ENCODE measurements at places on chromosomes 4 and X.

DNA sequence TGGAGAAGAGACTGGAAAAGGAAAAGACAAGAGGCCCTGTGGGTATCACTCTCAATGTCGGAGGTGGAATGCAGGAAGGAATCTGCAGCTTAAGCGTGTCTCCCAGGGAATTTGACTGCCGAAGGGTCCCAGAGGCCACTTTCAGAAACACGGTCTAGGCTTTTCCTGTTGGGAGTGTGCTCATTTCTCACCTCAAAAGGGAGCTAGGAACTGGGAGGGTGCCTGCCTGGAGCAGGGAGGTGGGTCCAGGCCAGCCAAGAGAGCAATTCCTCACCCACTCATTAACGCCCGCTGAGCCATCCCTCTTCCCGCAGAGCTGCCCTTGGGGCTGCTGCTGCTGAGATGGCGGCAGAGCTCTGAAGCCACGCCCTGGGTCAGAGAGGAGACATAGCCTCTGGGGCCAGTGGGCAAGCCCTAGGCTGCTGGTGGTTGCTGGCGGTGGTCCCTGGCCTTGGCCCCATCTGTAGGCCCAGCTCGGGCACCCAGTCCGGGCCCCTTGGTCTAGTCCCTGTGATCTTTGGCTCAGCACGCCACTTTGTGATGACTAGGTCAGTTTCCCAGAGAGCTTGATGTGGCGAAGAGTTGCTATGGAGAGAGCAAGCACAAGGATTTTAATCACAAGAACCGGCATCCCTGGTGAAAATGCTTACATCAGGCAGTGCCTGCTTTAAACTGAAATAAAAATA, 4.1 kb downstream of the ZNF185 start:
- no peak for DNase-seq

- no peak for DNase-seq
Measured at GRCh38 chr4:145308598-145308997, 128.2 kb upstream of the OTUD4 start.

- DNase-seq = no peak
Measured at GRCh38 chr4:23881674-23882337, 8.0 kb downstream of the PPARGC1A start.

- DNase-seq = no peak
Measured at GRCh38 chr4:159070742-159071141, 32.1 kb upstream of the RAPGEF2 start.

DNA sequence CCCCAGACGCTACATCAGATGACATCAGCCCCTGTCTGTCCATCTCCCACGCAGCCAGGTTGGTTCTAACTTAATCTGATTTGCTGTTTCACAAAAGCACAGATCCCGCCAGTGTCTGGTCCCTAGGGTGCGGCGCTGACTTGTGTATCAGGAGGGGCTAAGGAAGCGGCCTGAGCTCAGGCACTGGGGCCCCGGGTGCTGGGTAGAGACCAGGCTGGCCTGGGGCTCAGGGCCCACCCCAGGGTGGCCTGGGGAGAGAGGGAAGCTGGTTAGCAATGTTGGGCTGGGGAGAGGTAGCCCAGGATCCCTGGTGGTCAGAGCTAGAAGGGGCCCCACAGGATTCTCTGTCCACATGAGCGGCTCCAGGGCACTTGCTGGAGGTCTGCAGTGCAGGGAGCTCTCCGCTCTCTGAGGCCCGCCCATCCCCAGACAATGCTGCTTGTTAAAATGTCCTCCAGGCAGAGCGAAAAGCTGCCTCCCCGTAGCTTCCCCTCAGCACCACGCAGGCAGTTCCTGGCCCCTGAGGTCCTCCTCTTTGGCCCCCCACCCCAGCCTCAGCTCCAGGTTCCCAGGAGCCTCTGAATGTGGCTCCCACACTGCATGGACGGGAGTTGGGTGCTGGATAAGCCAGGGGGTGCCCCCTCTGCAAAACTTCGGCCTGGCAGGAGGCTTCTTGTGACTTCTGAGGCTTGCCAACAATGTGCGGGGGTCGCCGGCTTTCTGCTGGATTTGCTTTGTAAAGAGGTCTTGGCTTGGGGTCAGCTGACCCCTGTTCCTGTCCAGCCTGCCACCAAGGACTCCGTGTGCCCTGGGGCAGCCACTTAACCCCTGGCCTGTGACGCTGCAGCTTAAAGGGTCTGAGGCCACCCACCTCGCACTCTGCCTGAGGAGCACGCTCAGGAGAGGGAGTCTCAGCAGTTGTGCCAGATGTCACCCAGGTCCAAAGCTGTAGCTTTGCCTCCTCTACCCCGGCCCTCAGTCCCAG, 112.9 kb downstream of the CPZ start:
- no peak for DNase-seq

GRCh38 chr4:150321113-150321512, 242.9 kb downstream of the DCLK2 start:
- peak; percentile 55 for DNase-seq

- DNase-seq = no peak
Measured at GRCh38 chr4:150431221-150431620, 150.7 kb upstream of the MAB21L2 start.

DNA sequence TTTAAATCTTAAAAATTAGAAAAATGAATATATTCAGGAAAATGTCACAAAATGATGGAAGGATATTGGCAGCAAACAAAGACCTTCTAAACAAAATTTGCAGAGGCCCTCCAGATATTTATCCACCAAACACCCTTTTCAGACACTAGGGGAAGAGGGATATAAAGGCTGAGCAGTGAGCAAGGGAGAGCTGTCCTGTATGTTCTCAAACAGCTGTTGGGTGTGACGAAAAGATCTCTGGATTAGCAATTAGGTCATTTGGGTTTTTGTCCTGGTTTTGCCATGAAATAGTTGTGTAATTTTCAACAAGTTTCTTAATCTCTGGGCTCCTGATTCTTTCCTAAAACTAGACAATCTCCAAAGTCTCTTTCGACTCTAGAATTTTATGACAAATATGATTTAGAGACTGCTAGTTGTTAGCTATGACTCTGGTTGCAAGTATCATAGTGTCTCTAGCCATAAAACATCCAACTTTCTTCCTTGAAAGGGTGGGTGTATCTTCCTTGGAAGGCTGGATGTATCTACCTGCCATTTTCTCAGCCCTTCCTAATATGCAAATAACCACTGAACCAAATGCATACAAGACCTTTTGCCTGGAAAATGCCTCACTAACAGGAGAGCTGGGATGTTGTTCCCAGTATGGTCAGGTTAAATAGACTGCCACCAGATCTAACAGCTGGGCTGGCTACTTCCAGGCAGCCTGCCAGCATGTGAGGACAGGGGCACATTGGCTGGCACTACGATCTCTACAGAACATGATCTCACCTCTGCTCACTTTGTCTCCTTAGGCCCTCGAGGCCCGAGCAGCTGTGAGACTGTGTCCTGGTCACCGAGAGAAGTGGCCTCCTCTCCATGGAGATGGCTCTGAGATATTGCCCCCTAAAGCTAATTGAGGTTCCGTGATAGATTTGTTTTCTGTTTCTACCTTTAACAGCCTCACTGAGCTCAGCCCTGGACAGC, 225.5 kb upstream of the JADE1 start:
- peak; percentile 57 for DNase-seq

- DNase-seq = no peak
Measured at GRCh38 chrX:132165651-132166050, 37.8 kb upstream of the FRMD7 start.

DNA sequence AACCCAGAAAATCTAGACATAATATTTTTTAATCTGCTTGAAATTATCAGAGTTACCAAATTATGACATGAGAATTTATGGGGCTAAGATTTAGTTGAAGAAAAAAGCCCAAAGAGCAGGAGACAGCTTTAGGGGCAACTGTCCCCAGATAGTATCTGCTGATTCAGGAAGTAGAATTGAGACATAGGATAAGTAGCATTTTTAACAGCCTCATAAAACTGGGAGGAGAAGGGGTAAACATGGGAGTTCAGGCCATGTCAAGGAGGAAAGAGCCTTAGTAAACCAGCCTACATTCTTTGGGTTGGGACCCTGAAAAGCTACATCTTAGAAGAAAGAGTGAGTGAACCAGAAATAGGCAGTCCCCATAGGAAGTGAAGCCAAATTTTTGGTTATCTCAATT, 9.7 kb upstream of the RAB28 start:
- DNase-seq = no peak

- no peak for DNase-seq
Measured at GRCh38 chr4:37524267-37524666, 161.9 kb downstream of the RELL1 start.

GRCh38 chr4:24582235-24582832, 2.0 kb downstream of the DHX15 start:
- peak; percentile 33 for DNase-seq

GRCh38 chr4:67019686-67020437, 525.4 kb downstream of the CENPC start:
- DNase-seq = no peak

GRCh38 chr4:20428436-20429160, 176.9 kb downstream of the SLIT2 start:
- DNase-seq = no peak

DNA sequence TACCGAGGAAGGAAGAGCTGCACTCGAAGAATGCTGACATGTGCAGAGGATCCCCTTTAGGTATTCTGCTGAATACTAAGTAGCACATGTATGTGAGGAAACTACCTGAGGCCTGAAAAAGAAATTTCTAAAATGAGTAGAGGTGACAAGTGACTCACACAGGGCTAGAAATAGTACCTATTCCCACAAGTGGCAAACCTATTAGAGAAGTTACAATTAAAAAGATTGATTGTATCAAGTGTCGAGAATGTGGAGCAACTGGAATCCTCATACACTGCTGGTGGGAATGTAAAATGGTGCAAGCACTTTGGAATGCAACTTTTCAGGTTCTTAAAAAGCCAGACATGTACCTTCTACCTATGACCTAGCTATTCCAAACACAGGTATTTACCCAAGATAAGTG, 47.4 kb downstream of the CCSER1 start:
- no peak for DNase-seq

DNA sequence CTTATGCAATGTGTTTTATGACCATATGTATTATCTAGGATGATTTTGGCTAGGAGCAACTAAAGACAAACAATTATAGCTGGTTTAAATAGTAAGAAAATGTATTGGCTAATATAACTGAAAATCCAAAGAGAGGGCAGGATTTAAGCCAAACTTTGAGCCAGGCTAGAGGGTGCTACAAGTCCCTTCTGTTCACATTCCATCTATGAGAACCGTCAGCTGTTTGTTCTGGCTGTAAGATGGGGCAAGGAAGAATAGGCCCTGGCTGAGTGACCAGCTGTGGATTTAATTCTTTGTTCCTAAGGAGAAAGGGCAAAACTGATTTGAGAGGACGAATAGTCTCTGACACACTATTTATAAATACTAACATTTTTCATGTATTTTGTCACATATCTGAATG, 79.2 kb upstream of the UGT8 start:
- no peak for DNase-seq

GRCh38 chrX:15269618-15270521, at the start of gene ASB9:
Gene ASB9 (minus strand): TSS chrX:15270083. CDS start chrX:15269874, 209 bp downstream.
- DNase-seq = no peak

GRCh38 chr4:19752599-19752998, 499.1 kb upstream of the SLIT2 start:
- DNase-seq = no peak

GRCh38 chrX:131840799-131841495, 182.2 kb upstream of the STK26 start:
- no peak for DNase-seq

GRCh38 chrX:133980832-133981588, 4.4 kb downstream of the GPC3 start:
- no peak for DNase-seq

DNA sequence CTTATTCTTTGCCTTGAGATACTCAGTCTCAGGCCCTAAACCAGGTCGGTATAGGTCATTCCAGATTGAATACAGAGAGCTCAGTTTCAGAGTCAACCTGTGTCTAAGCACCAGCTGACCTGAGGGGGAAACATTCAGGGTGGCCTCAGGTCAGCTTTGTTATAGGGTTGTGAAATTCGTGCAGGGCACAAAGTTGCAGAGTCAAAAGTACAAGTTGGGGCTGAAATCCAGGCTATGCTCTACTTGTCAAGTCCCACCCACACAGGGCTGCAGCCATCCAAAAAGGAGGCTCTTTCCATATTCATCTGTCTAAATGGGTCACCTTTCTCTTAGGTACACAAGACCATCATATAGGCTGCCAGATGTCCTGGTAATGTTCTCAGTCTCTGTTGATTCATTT, 89.7 kb downstream of the ITIH6 start:
- DNase-seq = no peak

DNA sequence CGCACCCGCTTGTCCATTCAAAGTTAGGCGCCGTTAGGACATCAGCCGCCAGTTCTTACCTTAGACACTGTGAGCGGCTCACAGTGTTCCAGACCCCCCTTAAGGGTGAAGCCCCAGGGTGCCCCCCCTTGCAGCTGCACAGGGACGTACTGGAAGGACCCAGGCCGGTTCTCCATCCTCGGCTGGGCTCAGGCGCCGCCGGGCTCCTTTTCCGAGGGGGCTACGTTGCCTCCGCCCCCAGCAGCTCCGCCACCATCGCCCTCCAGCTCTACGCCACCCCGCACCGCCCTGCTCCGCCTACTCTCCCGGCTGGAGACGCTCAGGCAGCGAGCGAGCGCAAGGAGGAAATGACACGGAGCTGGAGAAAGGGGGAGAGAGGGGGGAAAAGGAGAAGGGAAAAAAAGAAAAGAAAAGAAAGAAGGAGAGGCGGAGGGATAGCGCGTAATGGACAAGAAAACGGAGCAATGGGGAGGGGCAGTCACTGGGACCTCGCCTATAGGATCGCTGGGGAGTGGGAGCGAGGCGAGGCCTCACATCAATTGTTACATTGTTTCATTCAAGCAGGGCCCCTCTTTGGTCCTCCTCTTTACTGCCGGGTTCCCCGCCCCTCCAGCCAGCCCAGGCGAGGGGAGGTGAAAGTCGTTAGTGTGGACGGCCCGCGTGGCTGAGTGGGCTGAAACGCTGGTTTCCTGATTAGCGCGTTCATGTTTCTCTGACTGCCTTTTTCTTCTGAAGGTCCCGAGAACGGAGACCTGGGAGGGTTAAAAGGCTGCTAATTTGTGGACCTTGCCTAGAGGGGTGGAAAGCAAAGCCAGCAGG, at the start of gene SHROOM4:
TSS of gene SHROOM4 (minus strand) at position 352 of the 819 bp plus-strand sequence. CDS start at position 176, 176 bp downstream.
- no peak for DNase-seq

DNA sequence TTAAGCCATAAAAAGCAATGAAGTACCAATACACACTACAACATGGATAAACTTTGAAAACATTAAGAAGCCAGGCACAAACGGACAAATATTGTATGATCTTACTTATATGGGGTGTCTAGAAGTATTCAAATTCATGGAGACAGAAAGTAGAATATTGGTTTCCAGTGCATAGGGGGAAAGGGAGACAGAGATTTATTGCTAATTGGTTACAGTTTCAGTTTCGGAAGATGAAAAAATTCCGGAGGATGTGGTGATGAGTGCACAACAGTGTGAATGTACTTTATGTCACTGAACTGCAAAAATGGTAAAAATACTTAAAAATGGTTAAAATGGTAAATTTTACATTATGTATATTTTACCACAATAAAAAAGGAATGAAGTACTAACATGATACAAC, 5.1 kb upstream of the PRDX4 start:
- DNase-seq = no peak

GRCh38 chr4:119261986-119262385, 49.5 kb downstream of the USP53 start:
- DNase-seq = no peak

DNA sequence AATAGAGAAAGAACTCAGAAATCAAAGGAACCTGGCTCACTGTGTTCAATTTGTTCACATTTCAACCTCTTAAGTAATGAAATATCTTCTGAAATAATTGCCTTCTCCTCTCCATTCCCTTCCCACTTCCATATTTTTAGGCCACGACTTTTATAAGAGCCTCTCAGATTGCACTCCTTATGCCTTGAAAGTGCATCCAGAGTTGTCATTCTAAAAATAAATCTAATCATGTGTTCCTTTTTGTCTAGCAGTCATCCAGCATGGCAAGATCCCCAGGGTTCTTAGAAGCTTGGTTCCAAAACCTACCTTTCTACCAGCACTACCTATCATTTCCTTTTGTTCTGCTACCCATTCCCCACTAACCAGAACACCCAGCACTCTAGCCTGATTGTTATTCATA, 42.4 kb upstream of the RPA4 start:
- DNase-seq = no peak
